ENCODE measurements at places on chromosomes 13 and 19. TPM values are rescaled to one million over a fixed set of nuclear protein-coding genes. Genes with fewer than 3 reads are reported as not detected.

- peak; percentile 91 for DNase-seq
Measured at GRCh38 chr13:52450012-52450792, at the start of gene VPS36. Gene VPS36, minus strand, starts transcription at chr13:52450634. Its CDS starts 40 bp downstream, at chr13:52450594.

DNA sequence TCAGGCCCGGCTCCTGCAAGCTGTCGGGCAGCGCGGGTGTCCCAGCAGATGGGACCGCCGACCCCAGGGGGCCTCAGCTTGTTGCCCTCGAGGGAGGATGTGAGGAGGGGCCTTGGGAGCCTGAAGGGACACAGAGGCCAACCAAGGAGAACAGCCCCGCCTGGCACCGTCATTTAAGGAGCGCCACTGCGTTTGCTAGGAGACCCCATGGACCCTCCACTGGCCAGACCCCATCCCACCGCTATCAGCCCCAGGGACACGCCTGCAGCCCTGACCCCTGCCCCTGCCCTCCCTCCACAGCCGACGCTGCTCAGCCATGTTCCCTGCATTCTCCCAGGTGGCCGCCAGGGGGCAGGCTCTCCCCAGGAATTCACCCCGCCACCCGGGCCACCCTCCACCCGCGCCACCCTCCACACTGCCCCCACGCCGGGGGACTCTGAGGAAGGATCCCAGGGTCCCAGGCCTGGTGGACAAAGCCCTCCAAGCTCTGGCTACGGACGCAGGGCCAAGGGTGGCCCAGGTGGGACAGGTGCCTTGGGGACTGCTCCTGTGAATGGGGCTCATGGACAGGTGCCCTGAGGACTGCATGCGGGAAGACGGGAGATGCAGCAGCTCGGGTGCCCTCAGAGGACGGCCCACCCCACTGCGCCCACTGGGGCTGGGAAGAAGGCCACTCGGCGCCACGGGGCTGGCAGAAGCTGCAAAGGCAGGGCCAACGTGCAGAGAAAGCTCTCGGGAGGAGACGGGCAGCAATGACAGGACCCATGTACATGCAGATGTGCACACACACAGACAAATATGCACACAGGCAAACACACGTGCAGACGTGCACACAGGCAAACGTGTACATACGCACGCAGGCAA, 34.4 kb downstream of the PIP5K1C start:
- no peak for DNase-seq

DNA sequence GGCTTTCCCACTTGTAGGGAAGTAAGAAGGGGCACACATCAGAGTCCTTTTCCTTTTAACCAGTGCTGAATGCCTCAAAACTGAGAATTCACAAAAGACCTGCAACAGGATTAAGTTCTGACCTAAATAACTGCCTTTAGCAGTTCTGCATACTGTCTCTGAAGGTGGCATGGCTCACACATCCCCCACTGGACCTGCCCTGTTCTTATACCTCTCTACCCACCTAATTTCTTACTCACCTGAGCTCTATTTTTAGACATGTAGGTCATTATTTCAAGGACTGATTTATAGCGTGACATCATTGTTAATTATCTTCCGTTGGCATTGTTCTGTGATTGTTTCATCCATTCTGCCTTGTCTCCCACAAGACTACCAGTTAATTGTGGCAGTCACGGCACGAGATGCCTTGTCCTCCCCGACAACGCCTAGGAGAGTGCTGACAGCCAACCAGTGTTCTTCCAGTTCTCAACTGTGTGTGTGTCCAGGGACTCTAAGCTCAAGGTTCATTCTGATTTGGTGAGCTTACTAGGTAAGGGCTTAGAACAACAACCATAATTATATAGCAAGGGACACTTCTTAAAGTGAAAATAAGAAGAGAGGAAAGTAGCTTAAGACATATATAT, 27.1 kb upstream of the UBL3 start:
- no peak for DNase-seq

DNA sequence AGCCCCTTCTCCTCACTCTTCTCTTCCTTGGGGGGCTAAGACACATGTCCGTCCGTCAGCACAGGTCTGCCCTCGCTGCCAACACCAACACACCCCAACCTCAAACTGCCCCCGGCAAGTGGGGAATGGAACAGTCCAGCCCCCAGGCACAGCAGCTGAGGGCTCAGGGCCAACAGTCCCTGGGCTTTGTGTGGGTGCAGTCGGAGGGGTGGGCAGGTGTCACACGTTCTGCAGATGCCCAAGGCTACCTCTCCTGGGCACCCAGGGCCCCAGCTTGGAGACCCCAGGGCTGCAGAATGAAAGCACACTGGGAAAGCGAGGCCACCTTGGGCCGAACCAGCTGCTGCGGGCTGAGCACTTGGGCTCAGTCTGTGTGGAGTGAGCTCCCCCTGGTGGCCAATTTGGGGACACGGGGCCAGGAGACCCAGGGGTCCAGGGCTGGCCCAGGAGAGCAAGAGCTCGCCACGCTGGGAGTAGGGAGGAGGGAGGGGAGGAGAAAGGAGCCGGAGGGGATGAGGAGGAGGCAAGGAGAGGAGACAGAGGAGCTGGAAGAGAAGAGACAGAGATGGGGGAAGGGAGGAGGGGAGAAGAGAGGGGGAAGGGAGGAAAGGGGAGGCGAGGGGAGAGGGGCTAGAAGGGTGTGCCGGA, 14.0 kb upstream of the ATP8B3 start:
- DNase-seq, result peak; percentile 90

DNA sequence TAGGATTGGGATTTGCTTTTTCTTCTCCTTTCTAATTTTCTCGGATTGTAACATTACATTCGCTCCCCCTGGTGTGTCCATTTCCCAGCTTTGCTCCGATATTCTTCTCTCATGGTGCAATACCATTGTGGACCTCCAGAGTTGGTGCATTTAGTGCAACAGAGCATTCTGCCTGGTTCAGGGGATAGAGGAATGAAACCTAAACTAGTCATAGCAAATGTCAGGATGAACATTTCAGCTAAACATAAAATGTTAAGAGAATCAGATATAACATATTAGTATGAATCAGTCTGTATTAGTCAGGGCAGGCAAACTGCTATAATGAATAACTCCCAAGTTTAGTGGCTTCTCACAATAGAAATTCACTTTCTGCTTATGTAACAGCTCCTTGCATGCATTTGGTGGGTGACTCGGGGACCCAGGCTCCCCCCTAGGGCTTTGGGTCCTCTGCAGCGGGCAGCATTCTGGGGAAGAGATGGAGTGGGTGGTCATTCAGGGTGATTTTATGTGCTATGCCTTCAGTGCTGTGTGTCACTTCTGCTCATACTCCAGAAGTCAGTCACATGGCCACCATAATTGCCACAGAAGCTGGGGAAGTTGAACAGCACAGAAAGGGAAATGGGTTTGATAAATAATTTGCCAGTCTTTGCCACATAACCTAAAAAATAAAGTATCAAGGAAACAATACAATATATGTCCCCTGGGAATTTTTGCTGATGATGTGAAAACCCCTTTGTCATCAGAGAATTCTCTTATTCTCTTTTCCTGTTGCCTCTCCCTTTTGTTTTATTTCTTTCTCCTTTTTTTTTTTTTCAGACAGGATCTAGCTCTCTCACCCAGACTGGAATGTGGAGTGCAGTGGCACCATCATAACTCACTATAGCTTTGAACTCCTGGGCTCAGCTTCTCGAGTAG, 111.0 kb downstream of the HSPH1 start:
- no peak for DNase-seq

GRCh38 chr13:114313061-114313860, 1.0 kb upstream of the CHAMP1 start:
- no peak for DNase-seq

GRCh38 chr19:35915443-35915842, 7.3 kb upstream of the TYROBP start:
- DNase-seq, result no peak

DNA sequence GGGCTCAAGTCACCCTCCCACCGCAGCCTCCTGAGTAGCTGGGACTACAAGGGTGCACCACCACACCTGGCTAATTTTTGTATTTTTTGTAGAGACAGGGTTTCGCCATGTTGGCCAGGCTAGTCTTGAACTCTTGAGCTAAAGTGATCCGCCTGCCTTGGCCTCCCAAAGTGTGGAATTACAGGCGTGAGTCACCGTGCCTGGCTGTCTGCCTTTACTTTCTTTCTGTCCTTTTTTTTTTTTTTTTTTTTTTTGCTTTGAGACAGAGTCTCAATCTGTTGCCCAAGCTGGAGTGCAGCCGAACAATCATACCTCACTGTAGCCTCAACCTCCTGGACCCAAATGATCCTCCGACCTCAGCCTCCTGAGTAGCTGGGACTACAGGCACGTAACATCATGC, 25.0 kb upstream of the OR1M1 start:
- no peak for DNase-seq

- peak; percentile 100 for DNase-seq
Measured at GRCh38 chr19:19821366-19821951, at the start of gene ZNF506. Gene ZNF506, minus strand, starts transcription at chr19:19821750. Its CDS starts 147 bp downstream, at chr19:19821603.

- no peak for DNase-seq
Measured at GRCh38 chr13:95480131-95480545, 72.4 kb upstream of the CLDN10 start.

- DNase-seq, result peak; percentile 53
Measured at GRCh38 chr19:45919678-45920077, 5.1 kb upstream of the NANOS2 start.

DNA sequence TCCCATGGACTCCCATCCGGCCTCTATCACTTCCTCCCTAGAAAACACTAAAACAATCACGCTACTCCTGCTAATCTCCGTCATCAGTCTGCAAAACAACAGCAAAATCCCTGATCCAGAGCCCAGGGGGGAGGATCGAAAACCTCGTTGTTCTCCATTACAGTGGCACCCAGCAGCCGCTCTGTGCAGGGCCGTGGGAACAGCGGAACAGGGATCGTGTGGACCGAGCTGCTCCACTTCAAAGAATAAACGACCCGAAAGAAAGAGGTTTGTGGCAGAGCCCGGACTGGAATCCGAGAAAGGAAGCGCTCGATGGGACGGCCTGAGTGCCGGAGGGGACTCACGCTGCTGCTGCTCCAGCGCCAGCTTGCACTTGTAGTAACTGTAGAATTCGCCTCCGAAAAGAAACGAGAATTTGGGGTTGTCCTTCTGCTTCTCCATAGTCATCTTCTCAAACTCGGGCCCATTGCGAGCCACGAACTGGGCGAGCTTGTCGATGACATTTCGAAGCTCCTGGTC, 652 bp downstream of the CHERP start:
- peak; percentile 3 for DNase-seq

- no peak for DNase-seq
Measured at GRCh38 chr13:76038920-76039716, 403.0 kb downstream of the LMO7 start.

The KLK4 gene
- 1.9 TPM for polyA plus RNA-seq

The CLC gene
- polyA plus RNA-seq, result 0.82 TPM

The EMP3 gene
- polyA plus RNA-seq, result 64.9 TPM

The PSG3 gene
- 0.55 TPM for polyA plus RNA-seq

The CCDC194 gene
- polyA plus RNA-seq, result not detected

The APOC1 gene
- 101 TPM for polyA plus RNA-seq

The ANKLE1 gene
- 2.6 TPM for polyA plus RNA-seq

The ZNF587B gene
- polyA plus RNA-seq, result 4.8 TPM

The FPR1 gene
- polyA plus RNA-seq, result 10.7 TPM

The GIPR gene
- 1.4 TPM for polyA plus RNA-seq

The TMEM150B gene
- polyA plus RNA-seq, result 0.77 TPM

The NMRK2 gene
- polyA plus RNA-seq, result not detected

The LILRA1 gene
- polyA plus RNA-seq, result 0.72 TPM

The AMH gene
- 3.9 TPM for polyA plus RNA-seq

The KCNRG gene
- polyA plus RNA-seq, result 2.1 TPM

The IGFL2 gene
- 0.53 TPM for polyA plus RNA-seq

The NOVA2 gene
- polyA plus RNA-seq, result 49.3 TPM

Data from spinal cord (tissue), 10 donors.